ENCODE measurements at places on chromosomes 3 and 15.

DNA sequence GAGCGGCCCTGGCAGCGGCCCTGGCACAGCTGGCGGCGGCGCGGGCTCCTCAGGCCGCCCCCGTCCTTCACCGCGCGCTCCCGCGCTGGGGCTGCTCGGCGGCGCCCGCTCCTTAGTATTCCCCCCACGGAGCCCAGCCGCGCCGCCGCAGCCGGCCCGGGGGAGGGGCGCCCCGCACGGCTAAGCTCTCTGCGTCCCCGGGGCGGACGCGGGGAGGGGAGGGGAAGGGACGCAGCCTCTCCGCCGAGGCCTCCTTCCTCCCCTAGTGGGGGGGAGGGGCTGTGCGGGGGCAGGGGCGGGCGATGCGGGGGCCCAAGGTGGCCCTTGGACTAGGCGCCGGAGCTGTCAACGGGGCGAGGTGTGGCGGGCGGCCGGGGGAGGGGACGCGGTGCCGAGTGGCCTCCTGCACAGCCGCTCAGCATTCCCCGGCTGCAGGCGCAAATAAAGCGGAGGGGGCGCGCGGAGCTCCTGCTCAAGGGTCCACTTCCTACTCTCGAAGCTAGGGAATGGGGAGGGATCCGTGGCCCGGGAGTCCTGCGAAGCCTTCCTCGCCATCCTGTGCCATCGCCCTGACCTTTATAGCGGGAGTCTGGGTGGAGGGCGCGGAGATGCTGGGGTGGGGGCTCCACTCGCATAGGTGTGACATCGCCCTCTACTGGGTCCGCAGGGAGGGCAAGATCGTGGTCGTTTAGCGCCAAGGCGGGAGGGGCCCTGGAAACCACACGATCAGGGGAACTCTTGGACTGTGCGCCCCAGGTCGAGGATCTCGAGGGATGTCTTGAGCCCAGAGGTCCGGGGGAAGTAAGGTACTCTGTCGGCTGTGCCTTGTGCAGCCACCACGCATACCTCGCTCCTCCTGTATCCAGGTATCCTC, 22.2 kb downstream of the EPHB3 start:
- peak; percentile 83 for DNase-seq
- no peaks in the 10 kb centered on the region for H3K27me3 ChIP-seq
- H3K4me3 ChIP-seq = peak overlapping the region; percentile 76
- H3K27ac ChIP-seq = peak overlapping the region; percentile 97
- H3K4me1 ChIP-seq = peaks cover 29% of the 10 kb centered on the region
- peaks cover 26% of the 10 kb centered on the region for H3K36me3 ChIP-seq

GRCh38 chr15:78456426-78456825, 18.4 kb downstream of the IREB2 start:
- peaks cover 30% of the 10 kb centered on the region for H3K36me3 ChIP-seq
- no peak overlapping the region for H3K4me3 ChIP-seq
- no peak overlapping the region for H3K27ac ChIP-seq
- no peaks in the 10 kb centered on the region for H3K27me3 ChIP-seq

GRCh38 chr15:75188499-75188898, 13.2 kb upstream of the C15orf39 start:
- H3K4me3 ChIP-seq = no peak overlapping the region
- H3K27me3 ChIP-seq = no peaks in the 10 kb centered on the region
- H3K36me3 ChIP-seq = no peaks in the 10 kb centered on the region
- peaks cover 7% of the 10 kb centered on the region for H3K4me1 ChIP-seq
- H3K27ac ChIP-seq = no peak overlapping the region
- DNase-seq = no peak

- no peaks in the 10 kb centered on the region for H3K36me3 ChIP-seq
- no peak for DNase-seq
- H3K27me3 ChIP-seq = no peaks in the 10 kb centered on the region
- no peak overlapping the region for H3K27ac ChIP-seq
- H3K4me1 ChIP-seq = no peaks in the 10 kb centered on the region
Measured at GRCh38 chr3:39285332-39285731, 5.5 kb upstream of the CX3CR1 start.
